Bronchial epithelial cell (primary cell): ENCODE measurements at places on chromosomes 4 and X. TPM values are rescaled to one million over a fixed set of nuclear protein-coding genes. Genes with fewer than 3 reads are reported as not detected.
A peak's percentile ranks its signal among the peaks of the same experiment; 100 is the strongest.

- DNase-seq, result no peak
These were observed 263.5 kb downstream of the MAPK10 start for GRCh38 chr4:86096373-86096772.

DNA sequence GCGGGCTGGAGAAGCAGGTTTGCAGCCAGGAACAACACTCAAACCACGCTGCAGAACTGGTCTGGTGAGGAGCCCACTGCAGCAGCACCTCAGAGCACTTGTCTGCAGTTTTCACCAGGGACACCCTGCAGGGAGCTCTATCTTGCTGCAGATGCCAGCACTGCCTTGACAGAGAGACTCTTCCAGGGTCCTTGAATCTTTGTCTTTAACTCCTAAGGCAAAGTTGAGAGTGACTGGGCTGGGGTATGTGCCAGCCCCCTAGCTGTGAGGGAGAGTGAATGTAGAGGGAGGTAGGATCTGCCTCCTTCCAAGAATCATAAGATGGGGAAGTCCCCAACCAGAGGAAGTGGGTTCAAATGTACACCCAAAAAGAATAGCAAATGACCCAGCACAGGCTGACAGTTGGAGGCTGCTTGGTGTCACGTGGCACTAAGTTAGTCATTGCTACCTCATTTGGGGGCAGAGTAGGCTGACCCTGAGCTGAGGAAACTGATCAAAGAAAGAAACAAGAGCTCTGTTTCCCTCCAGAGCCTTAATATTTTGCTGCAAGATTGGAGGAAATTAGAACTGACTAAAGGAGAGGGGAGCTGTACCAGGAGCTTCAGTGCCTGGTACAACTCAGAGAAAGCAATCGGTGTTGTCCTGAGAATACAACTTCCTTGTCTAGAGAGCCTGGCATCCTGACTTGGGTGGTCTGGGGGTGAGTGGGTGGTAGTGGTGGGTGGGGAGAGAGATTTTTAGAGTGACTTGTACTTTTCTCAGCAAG lies 28.2 kb upstream of the HUWE1 start:
- DNase-seq, result peak; percentile 59

DNA sequence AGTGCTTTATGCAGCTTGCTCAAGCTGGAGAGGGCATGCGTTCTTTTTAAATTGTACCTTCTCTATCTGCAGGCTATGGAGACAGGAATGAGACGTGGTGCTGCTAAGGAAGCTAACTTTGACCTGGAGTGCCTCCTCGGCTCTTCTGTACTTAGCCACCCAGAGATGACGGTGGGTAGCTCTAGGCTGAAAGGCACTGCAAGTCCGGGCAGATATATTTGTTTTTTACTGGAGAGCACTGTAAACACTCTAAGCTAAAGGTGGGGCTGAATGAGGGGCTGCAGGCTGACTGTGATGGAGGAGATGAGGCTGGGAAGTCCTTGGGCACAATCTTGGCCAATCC lies 12.1 kb downstream of the ELF4 start:
- peak; percentile 42 for DNase-seq

DNA sequence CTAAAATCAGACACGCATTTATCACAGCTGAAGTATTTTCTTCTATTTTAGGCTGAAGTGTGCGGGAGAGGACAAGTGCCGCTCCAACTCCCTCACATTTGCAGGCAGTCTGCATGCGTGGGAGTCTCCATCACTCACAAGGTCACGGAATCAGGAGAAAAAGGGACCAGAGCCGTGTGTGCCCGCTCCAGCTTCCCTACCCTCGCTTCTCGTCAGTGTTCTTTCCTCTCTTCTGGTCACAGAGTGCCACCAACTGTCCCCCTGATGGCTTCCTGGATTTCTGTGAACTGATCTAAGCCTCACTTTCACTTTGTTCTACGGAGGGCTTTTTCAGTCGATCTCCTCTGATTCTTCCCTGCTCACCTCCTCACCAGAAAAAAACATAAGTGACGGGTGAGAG lies 407.4 kb upstream of the AADAT start:
- DNase-seq, result no peak

DNA sequence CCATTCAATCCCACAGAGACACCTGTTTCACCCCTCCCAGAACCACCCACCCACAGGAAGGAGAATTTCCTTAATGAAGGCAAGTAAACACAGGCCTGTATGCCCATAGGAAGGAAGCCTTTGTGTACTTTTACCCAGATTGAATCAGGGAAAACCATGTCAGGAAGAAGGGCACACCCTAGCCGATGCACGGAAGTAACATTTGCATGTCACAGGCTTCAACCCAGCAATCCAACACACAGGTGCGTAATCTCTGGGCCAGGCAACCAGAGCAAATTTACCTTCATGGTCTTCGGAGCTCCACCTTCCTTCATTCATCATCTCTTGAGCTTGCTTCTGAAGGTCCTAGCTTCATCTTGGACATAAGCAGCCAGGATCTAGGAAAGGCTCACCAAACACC lies 206.3 kb downstream of the SHROOM3 start:
- no peak for DNase-seq

GRCh38 chr4:44629280-44629866 lies 22.1 kb downstream of the YIPF7 start:
- DNase-seq, result peak; percentile 52

DNA sequence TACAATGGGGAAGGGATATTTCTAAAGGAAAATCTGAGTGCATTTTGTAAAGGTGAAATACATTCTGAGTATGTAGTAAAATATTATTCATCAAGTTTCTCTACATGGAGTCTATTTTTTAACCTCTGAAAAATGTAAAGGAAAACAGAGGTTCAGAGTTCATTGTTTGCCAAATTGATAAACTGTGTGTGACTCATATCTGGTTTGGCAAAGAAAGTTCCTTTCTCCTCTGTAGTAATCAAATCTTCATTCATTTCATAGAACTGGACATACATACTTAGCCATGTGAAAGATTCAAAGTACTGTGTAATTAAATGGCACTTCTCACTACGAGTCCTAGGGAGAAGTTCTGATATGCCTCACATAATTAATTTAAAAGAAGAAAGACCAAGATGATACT lies 61.6 kb downstream of the HPGD start:
- DNase-seq, result peak; percentile 68

- DNase-seq, result peak; percentile 21
These were observed 178.7 kb downstream of the FRAS1 start for GRCh38 chr4:78235800-78236199.

The FAM9C gene
- not detected in 2 replicates for total RNA-seq

The CENPVL1 gene
- total RNA-seq, result not detected in 2 replicates

The TLR3 gene
- total RNA-seq, result 0.26 and 0.38 TPM in 2 replicates

The FGFBP1 gene
- 22.9 and 31.1 TPM in 2 replicates for total RNA-seq

The UBQLN2 gene
- total RNA-seq, result 4.2 and 5.8 TPM in 2 replicates

The EVC gene
- 9.5 and 12.9 TPM in 2 replicates for total RNA-seq

The KIF4A gene
- total RNA-seq, result 0.26 and 0.64 TPM in 2 replicates

The HSD17B13 gene
- not detected in 2 replicates for total RNA-seq
